ENCODE measurements at places on chromosomes 5 and 9. TPM values are rescaled to one million over a fixed set of nuclear protein-coding genes. Genes with fewer than 3 reads are reported as not detected.

The CENPH gene
- 9.6 TPM for total RNA-seq

The NSUN2 gene
- total RNA-seq = 81.8 TPM

DNA sequence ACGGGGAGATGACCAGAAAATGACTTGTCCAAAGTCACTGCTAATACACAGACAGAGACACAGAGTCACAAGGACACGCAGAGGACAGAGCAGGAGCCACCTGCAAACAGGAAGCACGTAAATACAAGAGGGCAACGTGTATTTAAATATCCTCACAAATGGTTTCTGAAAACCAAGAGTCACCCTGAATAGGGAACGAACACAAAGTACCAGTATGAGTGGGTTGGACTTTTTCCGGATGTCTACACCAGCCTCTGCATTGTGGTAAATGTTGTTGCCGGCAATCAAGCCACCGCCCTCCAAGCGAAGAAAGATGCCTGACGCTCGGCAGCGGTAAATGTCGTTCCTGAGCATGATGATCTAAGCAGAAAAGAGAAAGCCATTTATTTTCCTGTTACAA, 44.5 kb downstream of the FBXO10 start:
- no peak for DNase-seq

The FYB1 gene
- total RNA-seq = not detected

The IRGM gene
- total RNA-seq = not detected

DNA sequence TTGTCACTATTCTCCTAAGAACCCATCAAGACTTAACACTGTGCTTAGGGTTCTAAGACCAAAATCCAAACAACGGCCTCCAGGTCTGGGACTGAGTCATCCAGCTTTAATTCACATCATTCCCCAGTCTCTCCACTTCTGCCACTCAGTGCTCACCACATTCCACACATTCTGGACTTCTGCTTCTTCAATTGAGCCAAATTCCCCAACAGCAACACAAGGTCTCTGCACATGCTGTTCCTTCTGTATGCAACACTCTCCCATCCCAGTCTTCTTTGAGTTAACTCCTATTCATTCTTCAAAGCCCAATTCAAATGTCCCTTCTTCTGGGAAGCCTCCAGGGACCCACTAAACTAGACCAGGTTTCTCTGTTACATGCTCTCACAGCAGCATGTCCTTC, 97.8 kb downstream of the GPR21 start:
- no peak for DNase-seq

DNA sequence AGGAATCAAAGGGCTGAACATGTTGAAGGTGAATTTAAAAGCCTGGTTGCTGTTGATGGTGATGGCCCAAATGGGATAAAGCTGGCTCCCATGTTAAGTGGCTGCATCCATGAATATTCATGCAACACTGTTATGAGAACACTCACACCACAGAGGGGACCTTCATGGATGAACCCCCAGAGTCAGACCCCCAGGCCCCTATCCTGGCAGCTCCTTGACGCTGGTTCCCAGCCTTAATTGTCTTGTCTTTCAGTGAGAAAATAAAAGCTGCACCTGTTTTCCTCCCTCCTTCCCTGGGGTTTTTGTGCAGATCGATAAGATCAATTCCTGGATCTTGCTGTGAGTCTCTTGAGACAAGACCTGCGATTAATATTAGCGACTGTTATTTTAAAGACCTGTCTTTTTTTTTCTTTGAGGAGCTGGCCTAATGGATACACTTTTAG, 371.7 kb downstream of the ICE1 start:
- DNase-seq = no peak

GRCh38 chr5:180860273-180860886, 696 bp downstream of the ZFP62 start:
- no peak for DNase-seq

The PHAX gene
- 50.2 TPM for total RNA-seq

The TEX48 gene
- not detected for total RNA-seq

DNA sequence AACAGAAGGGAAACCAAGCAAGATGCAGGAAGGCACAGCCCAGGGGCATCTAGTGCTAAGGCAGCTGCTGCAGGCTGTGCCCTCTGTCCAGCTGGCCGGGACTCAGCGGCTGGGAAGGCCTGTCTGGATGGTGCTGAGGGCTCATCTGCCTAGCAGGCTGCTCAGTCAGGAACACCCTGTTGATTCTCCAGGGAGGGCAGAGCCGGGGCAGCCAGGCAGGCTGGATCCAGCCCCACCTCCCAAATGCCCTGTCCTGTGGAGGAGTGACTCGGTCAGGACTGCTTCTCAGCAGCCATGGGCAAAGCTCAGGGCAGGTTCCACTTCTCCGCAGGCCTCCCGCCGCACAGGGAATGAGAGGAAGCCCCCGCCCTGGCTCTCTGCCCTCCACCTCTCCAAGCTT, 7.8 kb upstream of the LCN9 start:
- no peak for DNase-seq

DNA sequence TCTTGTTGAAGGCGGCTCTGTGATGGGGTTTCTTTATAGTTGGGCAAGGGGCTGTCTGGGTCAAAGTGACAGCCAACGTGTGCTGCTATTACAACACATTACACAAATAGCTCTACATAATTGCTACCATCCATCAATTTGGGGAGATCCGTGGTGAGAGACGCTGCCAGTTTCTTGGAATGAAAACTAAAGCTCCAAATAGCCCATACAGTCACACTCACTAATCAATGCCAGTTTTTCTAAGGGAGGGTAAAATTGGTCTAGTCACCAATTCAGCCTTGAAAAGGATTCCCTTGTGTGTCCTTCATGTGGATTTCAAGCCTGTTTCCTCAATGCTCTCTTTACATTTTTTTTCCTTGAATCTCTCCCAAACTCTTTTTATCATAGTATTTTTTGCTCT, 343.3 kb upstream of the KLF4 start:
- DNase-seq = no peak

The RASEF gene
- total RNA-seq = 0.07 TPM

DNA sequence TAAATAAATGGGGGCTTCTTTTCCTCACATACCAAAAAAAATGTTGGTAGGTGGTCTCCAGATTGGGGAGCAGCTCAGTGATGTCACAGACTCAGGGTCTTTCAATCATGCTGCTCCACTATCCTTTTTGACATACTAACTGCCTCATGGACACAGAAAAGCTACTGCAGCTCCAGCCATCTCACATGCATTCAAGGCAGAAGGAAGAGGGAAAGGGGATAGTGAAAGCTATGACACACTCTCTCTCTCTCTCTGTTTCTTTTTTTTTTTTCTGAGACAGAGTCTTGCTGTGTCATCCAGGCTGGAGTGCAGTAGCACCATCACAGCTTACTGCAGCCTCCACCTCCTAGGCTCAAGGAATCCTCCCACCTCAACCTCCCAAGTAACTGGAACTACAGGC, 7.9 kb upstream of the ADGRD2 start:
- DNase-seq = no peak

DNA sequence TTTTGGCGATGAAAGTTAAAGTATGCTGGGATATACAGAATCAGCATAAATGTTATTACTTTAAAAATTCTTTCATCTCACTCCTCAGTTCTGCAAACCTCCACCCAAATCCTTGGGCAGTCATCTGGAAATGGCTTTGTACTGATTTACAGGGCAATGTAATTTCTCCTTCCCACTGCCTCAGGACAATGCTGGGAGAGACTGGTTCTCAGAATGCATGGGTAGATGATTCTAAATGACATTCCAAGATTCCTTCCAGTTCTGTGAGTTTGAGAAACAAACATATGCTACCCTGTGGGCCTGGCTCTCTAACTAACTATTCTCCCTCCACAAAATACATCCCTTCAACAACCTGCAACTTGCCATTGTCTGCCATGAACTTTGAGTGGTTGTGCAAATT, 7.5 kb upstream of the PSAT1 start:
- DNase-seq = no peak

The C6 gene
- not detected for total RNA-seq

The RAB24 gene
- total RNA-seq = 15.4 TPM

- DNase-seq = no peak
These were observed 135.5 kb upstream of the PRLR start for GRCh38 chr5:35365758-35366157.

- no peak for DNase-seq
These were observed 710.2 kb upstream of the ACO1 start for GRCh38 chr9:31674264-31674663.

DNA sequence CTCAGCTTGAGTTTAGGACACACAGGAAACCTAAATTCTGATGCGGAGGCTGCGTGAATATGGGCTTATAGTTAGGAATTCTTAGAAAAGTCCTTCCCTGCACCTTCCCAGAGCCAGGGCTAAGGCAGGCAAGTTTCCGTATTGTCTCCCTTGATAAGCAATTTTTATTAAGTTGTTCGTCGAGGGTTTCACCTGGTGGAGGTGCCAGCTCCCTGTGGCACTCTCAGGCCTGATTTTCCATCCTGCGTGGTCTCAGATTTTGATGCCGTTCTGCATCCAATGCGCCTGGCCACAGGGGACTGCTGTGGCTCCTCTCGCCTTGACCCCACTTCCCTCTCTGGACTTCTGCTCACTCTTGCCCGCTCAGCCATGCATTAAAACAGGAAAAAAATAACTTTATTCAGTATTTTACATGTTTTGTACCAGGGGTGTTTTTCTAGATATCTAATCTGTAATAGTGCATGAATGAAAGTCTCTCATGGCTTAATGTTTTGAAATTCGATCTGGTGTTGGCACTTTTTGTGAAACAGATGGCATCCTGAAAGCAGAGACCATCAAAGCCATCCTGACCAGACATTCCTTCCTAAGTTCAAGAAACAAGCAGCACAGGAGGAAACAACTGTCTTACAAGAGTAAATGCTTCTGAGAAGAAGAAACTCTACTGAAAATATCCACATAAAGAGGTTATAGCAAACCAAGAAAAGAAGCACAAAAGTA, 50.7 kb downstream of the TRIP13 start:
- DNase-seq = no peak

GRCh38 chr5:39760385-39761198, 335.8 kb upstream of the DAB2 start:
- no peak for DNase-seq

- no peak for DNase-seq
These were observed 378.9 kb downstream of the RAB3C start for GRCh38 chr5:58961631-58962280.

DNA sequence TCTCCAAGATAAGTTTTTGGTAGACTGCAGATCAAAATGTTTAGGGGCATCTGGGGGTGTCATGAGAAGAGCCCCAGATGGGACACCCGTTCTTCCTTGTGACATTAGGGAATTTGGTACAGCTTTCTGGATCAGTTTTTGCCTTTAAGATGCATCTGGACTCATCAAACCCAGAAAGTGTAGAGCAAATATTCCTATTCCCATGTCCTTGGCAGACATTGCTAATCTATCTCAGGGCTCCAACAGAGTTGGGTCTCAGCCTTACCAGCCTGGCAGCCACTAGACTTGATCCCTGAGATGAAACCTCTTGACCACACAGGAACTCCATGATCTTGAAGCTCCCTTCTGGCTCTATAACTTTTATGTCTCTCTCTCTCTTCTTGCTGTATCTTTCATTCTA, 35.6 kb downstream of the ERGIC1 start:
- DNase-seq = no peak

The SMIM33 gene
- total RNA-seq = not detected

- DNase-seq = no peak
These were observed 53.9 kb upstream of the ZNF354A start for GRCh38 chr5:178784391-178784790.

GRCh38 chr9:129907201-129907600, 71.9 kb downstream of the USP20 start:
- no peak for DNase-seq

The ZNF883 gene
- total RNA-seq = 2.6 TPM

GRCh38 chr9:72947984-72948465, 4.8 kb downstream of the ALDH1A1 start:
- no peak for DNase-seq

GRCh38 chr5:77024490-77024889, 5.7 kb upstream of the AGGF1 start:
- no peak for DNase-seq

The SV2C gene
- not detected for total RNA-seq

DNA sequence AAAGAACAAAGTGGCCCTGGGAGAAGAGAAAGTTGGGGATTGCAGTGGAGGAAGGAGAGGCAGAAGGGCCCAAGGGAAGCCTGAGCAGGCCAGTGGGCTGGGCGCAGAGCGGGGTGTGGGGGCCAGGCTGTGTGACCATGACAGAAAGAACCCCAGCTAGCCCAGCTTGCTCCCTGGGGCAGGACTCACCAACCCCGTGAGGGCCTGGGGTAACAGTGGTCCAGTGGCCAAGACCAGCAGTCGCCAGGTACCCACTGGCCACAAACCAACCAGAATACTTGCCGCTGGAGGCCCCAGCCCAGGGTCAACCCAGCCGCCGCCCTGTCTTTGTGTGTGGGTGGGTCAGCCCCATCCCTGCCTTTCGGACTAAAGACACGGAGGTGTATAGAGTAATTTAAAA, 146.5 kb downstream of the CACNA1B start:
- DNase-seq = no peak

GRCh38 chr5:178778919-178779318, 48.5 kb upstream of the ZNF354A start:
- DNase-seq = no peak

DNA sequence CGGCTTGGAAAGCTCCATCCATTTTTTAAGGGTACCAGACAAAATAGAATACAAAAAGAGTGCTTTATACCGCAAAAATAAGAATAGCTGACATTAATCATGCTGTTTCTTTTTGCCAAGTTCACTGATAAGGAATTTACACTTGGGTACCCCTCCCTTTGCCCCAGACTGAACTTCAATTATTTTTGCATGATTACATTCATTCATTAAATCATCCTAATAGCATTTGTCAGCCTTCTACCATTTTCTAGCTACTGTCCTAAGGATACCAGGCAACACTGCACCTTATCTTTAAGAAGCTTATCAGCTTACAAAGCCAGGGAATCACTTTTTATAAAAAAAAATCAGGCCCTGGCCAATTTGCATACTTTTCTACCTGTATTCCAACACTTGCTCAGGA, 48.4 kb downstream of the YIPF5 start:
- DNase-seq = no peak

DNA sequence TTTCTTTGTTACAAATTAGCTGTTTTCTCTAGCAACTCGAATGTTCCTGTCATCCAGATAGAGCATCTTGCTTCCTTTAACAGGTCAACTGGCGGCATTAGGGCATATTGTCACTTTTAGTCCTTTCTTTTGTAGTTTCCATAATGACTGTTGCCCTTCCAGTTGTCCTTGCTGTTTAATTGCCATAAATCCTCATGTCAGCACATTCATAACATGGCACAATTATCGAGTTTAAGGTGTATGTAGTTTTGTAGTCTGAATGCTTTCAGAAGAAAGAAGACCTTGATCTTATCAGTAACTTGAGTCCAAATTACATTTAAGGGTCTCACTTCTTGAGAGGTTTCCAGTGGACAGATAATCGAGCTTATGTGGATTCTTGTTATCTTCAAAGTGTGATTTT, 161.7 kb upstream of the CDH12 start:
- no peak for DNase-seq

The C5orf58 gene
- total RNA-seq = not detected

DNA sequence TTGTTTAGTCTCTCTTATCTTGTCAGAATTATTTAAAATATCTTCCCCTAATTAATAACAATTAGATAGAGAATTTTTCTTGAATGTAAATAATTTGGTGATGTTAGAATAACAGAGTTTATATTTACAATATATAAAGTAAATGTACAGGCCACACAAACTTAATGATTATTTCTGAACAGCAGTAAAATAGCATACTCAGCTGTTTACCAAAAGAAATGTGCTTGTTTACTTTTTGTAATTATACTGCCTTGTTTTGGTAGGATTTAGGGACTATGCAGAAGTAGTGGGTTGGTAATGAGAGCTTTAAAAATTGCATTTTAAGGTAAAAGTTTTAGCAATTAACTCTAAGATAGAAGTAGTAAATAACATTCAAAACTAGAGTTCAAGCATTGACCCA, 17.4 kb downstream of the NDFIP1 start:
- no peak for DNase-seq

The CSF1R gene
- not detected for total RNA-seq

- DNase-seq = no peak
These were observed 8.5 kb downstream of the PAIP1 start for GRCh38 chr5:43548358-43548757.

Data from pulmonary artery endothelial cell (primary cell).